ENCODE measurements at places on chromosomes 6 and 20. TPM values are rescaled to one million over a fixed set of nuclear protein-coding genes. Genes with fewer than 3 reads are reported as not detected.

Gene MAFB
- total RNA-seq = 0.99 TPM

Gene PPP1R3G
- total RNA-seq = 1.2 TPM

Gene GZF1
- 32.9 TPM for total RNA-seq

Gene APOBEC2
- total RNA-seq = not detected

Gene LTB
- not detected for total RNA-seq

Gene CCN2
- total RNA-seq = 194 TPM

Gene PEDS1
- total RNA-seq = 12.2 TPM

Gene CDSN
- not detected for total RNA-seq

Gene TDRD6
- 0.12 TPM for total RNA-seq

Gene PNLDC1
- not detected for total RNA-seq

Gene GPLD1
- 0.92 TPM for total RNA-seq

Gene TINAG
- total RNA-seq = not detected

Gene DLL1
- 1.3 TPM for total RNA-seq

Gene SLC22A2
- total RNA-seq = 0.13 TPM

Gene RPP21
- 16.5 TPM for total RNA-seq

Gene RBPJL
- not detected for total RNA-seq

Gene SLPI
- total RNA-seq = not detected

Gene C6orf118
- not detected for total RNA-seq

Gene SLC22A23
- 9.1 TPM for total RNA-seq

Gene ZBTB46
- 3.3 TPM for total RNA-seq

Gene TMEM244
- not detected for total RNA-seq

Gene NTSR1
- total RNA-seq = 0.87 TPM

Gene TRIM15
- total RNA-seq = not detected

Gene PLA2G7
- 0.13 TPM for total RNA-seq

Gene RUNX2
- total RNA-seq = 0.44 TPM

Gene PRND
- under 0.01 TPM for total RNA-seq

Gene MRAP2
- total RNA-seq = 1.5 TPM

Gene NEU1
- total RNA-seq = 69.0 TPM

Gene C6orf141
- total RNA-seq = 0.25 TPM

Gene NFATC2
- total RNA-seq = 0.26 TPM

Gene DDO
- 5.5 TPM for total RNA-seq

Gene HLA-DOA
- not detected for total RNA-seq

Gene OPRM1
- total RNA-seq = not detected

Gene NOX3
- total RNA-seq = not detected

Gene MYH7B
- total RNA-seq = 0.12 TPM

Gene COX4I2
- total RNA-seq = not detected

Gene CPXM1
- under 0.01 TPM for total RNA-seq

Gene HLA-G
- not detected for total RNA-seq

Gene SLC35F1
- total RNA-seq = not detected

Gene NELFE
- total RNA-seq = 119 TPM

Gene HFE
- 16.8 TPM for total RNA-seq

Gene QRSL1
- 6.9 TPM for total RNA-seq

Gene GSTA3
- total RNA-seq = 0.19 TPM

Gene AVP
- total RNA-seq = not detected

Gene USP49
- total RNA-seq = 2.1 TPM

Gene PTCHD4
- total RNA-seq = 1.2 TPM

Gene ULBP3
- 15.8 TPM for total RNA-seq

Gene TBPL1
- total RNA-seq = 18.4 TPM

Gene RFX6
- total RNA-seq = not detected

Gene SASH1
- 93.0 TPM for total RNA-seq

Gene NT5DC1
- total RNA-seq = 10.1 TPM

Gene IRF4
- total RNA-seq = under 0.01 TPM

Gene ULBP2
- 7.0 TPM for total RNA-seq

Gene CD93
- total RNA-seq = 13.4 TPM

Gene ANKRD6
- total RNA-seq = 12.3 TPM

Gene LAMA4
- total RNA-seq = 568 TPM

Gene KIF13A
- total RNA-seq = 118 TPM

Gene ACTL10
- 2.6 TPM for total RNA-seq

Gene PRL
- total RNA-seq = not detected

All from aortic smooth muscle cell (primary cell).